ENCODE measurements at places on chromosomes 1 and 21.

DNA sequence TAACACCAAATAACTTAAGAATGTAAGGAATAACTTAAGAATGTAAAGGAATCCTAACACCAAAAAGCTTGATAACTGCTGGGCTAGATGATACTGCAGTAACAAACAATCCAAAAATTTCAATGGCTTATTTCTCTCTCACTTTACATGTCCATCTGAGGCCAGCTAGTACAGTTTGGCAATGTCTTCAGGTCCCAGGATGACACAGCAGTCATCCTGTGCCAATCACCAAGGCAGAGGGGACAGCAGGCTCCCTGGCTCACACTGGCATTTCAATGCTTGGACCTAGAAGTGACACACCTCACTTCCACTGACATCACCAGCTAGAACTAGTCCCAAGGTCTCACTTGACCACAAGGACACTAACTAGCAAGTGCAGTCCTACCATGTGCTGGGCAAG lies 15.3 kb downstream of the DNAJC11 start:
- no peak for DNase-seq

DNA sequence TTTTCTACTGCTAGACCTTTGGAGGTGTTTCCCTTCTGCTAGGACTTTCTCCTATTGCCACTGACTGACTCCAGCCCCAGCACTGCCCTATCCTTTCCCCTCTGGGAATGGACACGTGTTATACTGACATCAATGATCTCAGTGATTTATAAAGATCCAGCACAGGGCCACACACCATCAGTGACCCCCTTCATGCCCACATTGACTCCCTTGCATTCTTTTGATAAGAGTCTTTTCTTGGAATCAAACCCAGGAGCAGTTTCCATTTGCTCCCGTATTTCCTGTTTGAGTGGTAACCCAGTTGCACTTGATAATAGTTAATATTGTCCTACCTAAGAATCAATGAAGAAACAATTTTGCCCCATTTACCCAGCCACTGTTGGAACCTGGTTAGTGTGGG lies 501.0 kb upstream of the USP24 start:
- DNase-seq = no peak

- DNase-seq = no peak
These were observed 45.7 kb upstream of the POU3F1 start for GRCh38 chr1:38092256-38092655.

- DNase-seq = no peak
These were observed 389.3 kb downstream of the OMA1 start for GRCh38 chr1:58157256-58157655.

GRCh38 chr1:203336097-203336496 lies 14.8 kb downstream of the FMOD start:
- no peak for DNase-seq

- DNase-seq = no peak
These were observed 146.4 kb downstream of the FOXD2 start for GRCh38 chr1:47584249-47584648.
